ENCODE measurements at places on chromosomes 1 and 21. TPM values are rescaled to one million over a fixed set of nuclear protein-coding genes. Genes with fewer than 3 reads are reported as not detected.
A peak's percentile ranks its signal among the peaks of the same experiment; 100 is the strongest.

Gene MYOM3
- 0.52 TPM for total RNA-seq

Gene GPR25
- 0.52 TPM for total RNA-seq

Gene GADD45A
- total RNA-seq, result 29.1 TPM

Gene CAMK2N1
- total RNA-seq, result 17.9 TPM

Gene MX2
- 31.9 TPM for total RNA-seq

Gene LCE1B
- total RNA-seq, result not detected

Gene FCAMR
- total RNA-seq, result not detected

Gene ITSN1
- 44.5 TPM for total RNA-seq

Gene OLFML3
- 53.8 TPM for total RNA-seq

Gene MYOC
- not detected for total RNA-seq

Gene KISS1
- 1.5 TPM for total RNA-seq

- DNase-seq, result no peak
Measured at GRCh38 chr21:37220433-37220980, 46.6 kb downstream of the VPS26C start.

DNA sequence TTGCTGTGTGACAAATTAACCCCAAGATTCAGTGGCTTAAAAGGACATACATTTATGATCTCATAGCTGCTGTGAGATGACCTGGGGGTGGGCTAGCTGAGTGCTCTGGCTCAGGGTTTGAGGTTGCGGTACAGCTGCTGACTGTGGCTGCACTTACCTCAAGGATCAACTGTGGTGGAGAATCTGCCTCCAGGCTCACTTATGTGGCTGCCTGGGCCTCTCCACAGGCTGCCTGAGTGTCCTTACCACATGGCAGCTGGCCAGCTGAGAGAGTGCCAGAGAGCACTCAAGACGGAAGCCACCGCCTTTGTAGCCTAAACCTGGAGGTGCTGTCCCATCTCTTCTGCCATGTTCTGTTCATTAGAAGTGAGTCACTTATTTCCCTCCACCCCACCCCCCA, 5.7 kb downstream of the LRRC71 start:
- DNase-seq, result peak; percentile 77

DNA sequence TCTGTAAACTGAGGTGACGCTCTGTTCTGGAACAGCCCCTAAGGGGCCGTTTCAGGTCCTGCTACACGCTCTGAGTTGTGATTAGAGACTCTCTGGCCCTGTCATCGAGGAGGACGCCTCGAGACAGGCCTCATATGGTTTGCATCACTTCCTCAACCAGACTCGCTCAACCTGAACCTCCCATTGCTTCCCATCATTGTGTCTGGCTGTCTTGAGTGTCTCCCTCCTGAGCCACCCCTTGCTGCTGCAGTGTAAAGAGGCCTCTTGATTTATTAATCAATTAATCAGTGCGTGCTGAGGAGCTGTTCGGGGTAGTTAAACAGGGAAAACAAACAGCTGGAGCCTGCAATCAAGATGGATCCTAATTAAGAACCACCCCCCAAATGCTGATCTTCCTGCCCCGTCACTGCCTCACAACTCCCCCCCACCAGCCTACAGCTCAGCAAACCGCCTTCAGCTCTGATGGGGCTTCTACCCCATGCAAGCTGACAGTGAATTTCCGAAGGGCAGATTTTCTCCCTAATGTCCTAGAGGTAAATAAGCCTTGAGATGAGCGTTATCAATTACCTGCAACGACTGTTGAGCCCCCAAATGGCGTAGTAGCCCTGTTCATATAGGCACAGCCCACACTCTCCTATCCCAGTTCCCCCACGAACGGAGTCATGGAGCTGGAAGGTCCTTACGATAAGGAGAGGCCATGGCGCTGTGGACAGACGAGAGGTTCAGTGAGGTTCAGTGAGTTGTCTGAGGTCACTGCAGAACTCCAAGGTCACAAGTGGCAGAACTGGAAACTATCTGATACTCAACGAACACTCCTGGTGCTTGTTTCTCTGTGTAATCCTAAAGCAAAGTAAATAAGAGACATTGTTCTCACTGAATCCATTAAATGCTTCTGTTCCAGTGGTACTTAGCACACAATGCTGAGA, 210.6 kb downstream of the KIF26B start:
- DNase-seq, result no peak

GRCh38 chr1:235023711-235024439, 104.8 kb downstream of the TOMM20 start:
- DNase-seq, result no peak

GRCh38 chr21:36135391-36136102, 668 bp downstream of the CBR3 start:
- peak; percentile 63 for DNase-seq

GRCh38 chr1:221256773-221257172, 377.5 kb downstream of the HLX start:
- DNase-seq, result no peak

DNA sequence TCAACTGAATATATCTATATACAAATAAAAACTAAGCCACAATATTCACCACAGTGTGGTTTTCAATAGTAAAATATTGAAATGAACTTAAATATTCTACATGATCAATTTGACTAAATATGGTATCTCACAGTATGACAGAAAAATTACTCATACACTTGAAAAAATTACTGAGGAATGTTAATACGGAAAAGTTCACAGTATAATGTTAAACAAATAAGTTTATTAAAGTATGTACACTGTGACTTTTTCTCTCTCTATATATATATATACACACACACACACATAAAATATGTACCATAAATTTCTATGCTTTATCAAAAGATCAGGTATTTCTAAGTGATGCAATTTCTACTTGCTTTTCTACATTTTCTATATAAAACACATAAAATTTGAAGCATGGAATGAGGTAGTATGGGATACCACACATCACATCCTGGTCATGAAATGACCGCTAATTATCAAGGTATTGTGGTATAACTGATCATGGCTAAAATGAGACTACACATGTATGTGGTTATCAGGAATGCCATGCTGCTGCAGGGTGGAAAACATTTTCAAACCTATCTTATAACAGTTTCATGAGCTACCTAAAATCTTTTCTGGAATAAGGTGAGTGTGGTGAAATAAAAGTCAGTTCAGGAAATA, 102.3 kb downstream of the CDC42BPA start:
- no peak for DNase-seq

DNA sequence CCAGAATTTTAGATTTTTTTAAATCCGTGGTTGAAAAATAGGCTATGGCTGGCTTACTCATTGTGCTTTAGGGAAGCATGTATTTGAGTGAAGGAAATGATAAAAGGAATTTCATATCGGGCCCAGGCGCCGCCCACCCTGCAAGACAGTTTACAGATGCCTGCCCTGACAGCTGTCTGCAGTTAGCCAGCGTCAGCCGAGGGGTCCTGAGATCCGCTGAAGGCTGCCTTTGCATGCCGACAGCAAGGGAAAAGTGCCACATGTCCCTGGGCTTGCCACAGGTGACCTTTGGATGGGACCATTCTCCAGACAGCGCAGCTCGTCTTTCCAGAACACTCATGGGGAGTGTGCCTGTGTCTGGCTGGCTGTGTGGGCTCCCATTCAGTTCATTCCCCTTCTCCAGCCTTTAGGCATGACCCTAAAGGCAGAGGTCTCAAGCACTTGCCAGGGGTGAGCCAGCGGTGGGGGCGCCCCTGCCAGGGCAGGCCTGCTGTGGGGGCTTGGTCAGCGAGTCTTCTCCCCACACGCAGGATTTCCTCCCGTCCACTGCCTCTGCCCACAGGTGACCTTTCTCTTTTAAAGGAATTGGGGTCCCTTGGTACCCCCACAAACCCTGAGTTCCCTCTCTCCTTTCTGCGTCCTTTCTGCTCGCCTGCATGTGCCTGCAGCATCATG, 46.1 kb upstream of the TRAPPC10 start:
- no peak for DNase-seq

GRCh38 chr1:83761167-83762038, 237.5 kb downstream of the TTLL7 start:
- DNase-seq, result no peak

GRCh38 chr1:231924180-231924579, 297.6 kb downstream of the DISC1 start:
- no peak for DNase-seq

DNA sequence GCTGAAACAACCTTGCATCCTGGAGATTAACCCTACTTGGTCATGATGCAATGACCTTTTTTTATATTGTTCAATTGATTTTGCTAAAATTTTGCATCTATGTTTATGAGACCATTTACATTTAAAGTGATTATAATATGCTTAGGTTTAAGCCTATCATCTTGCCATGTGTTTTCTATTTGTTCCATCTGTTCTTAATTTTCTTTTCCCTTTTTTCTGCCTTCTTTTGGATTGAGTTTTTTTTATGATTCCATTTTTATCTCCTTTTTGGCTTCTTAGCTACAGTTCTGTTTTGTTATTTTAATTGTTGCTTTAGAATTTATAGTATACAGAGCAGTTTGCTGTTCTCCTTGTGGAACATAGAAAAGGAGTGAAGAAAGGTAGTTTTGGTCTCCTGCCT, 385.1 kb upstream of the USP24 start:
- DNase-seq, result no peak

DNA sequence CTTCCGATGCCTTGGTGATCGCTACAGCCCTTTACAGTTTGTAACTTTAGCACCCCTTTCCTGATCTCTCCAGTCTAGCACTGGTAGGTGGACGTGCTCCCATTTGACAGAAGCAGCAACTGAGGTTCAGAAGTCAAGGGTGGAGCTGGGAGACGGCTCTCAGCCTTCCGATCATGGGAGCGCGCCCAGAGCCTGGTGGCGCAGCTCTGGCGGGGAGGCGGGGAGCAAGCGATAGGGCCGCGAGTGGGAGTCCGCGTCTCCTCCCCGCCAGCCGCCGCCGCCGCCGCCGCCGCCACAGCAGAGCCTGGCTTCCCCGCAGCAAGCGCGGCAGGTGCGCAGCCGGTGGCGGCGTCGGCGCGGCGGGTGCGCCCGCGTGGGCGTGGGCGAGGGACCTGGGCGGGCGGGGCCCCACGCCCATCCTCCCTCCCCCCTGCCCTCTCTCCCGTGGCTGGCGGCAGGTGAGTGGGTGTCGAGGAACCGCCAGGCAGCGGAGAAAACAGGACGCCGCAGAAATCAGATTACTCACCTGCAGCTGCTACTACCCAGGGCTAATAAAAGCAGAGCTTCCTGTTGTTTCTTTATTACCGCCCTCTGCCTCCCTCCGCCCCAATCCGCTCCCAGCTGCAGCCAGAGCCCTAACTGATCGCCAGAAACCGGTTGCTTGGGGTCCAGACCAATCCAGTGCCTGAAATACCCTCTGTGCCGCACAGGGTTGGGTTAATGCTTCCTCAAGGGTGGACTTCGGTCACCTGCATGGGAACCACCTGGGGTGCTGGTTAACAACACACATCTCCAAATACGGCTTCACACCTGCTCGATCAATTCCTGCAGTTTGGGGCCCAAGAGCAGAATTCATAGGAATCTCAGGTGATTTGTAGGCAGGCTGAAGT, 60.2 kb upstream of the ID3 start:
- DNase-seq, result no peak

DNA sequence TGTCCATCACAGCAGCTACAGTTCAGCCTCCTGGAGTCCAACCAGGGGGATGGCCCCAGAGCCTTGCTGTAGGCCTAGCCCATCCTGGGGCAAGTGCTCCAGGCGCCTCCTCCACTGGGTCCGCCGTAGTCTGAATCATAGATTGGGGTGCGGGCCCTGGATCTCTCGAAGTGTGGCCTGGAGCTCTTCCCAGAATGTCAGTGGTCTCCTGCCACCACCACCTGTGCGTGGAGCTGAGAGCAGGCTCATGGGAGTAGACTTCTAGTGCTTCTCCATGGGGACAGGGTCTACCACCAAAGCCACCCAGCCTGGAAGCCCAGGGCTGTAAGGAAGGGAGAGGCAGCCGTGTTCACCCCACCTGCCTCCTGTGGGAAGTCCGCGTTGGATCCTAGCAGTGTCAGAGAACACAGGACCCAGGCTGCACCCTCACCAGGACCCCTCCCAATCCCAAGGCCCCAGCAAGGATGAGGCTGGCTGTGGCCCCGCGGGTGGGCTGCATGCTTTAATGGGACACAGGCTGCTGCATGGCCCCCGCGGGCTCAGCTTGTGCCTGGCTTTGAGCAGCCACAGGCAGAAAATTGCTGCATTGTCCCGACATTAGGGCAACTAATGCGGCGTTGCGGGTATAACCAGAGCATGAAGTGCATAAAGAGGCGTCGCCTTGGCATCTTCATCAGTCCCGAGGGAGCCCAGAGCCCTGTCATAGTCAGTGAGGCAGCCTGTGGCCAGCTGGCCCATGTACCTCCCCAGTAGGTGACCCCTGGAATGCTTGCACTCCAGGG, 735 bp upstream of the HES3 start:
- no peak for DNase-seq

GRCh38 chr1:66237042-66237441, 296.9 kb upstream of the SGIP1 start:
- no peak for DNase-seq

- no peak for DNase-seq
Measured at GRCh38 chr21:33162436-33162951, 67.2 kb upstream of the IFNAR2 start.
